Left lobe of liver (tissue), 2 donors: ENCODE measurements at places on chromosomes 12 and 14.

GRCh38 chr12:82527165-82527780, 159.4 kb upstream of the TMTC2 start:
- no peak for DNase-seq

GRCh38 chr12:100267603-100268281, 765 bp downstream of the SCYL2 start:
- DNase-seq: no peak

DNA sequence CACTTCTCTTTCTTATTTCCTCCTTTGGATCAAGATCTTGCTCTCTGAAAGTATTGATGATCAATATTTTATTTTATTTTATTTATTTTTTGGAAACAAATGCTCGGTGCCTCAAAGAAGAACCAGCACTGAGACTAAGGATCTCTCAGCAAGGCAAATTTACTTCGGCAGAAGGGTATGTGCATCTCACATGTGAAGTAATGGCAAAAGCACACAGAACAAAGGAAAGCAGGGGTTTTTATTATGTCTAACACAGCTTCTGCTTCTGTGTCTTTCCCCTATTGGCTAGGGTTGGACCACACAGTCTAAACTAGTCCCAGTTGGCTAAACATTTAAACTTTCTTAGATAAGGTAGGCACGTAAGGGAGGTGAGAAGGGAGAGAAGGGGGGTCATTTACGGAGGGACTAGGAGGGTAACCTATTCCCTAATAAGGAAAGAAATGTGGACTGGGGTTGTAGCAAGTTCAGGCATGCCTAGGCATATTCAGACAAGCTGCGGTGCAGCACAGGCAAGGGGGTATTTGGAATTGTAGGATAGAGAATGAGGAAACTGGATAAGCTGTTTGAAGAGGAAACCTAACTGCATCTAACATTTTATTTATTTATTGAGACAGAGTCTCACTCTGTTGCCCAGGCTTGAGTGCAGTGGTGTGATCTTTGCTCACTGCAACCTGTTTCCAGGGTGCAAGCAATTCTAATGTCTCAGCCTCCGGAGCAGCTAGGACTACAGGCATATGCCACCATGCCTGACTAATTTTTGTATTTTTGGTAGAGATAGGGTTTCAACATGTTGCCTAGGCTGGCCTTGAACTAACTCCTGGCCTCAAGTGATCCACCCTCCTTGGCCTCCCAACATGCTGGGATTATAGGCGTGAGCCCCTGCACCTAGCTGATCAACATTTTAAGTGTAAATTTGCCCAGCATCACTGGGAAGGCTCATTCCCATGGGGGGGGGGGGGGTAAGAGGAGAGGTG, 90.0 kb upstream of the EIF5 start:
- DNase-seq: no peak

DNA sequence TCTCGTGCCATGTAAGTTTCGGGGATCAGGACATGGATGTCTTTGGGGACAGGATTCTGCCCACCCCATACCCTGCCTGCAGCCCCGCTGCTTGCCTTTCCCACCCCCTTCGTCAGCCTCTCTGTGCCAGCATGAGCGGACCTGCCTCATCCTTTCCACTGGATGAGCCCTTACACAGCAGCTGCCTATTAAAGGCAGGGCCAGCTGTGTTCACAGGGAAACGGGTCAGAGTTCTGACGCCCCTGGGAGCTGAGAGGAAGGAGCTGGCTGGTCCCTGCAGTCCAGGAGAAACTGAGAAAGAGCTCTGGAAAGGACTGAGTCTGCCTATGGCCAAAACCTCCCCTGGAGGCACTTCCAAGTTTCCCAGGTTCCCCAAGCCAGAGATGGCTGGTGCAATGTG, 83.5 kb upstream of the NCOR2 start:
- DNase-seq: no peak

DNA sequence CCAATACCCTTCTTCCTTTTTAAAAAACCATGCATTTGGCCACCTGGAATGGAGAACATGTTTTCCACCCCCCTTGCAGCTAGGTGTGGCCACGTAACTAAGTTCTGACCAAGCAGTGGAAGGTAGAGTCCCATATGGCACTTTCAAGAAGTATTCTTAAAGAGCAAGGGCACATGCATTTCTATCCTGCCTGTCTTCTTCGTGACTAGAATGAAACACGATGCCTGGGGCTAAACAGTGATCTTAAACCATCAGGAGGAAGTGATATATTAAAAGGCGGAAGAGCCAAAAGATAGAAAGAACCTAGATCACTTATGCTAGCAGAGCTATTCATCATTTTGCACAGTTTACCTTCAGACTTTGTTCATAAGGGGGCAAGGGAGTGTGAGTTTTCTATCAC, 16.0 kb upstream of the DDX11 start:
- DNase-seq: no peak

GRCh38 chr12:3304436-3305165, 186.4 kb upstream of the PRMT8 start:
- no peak for DNase-seq

GRCh38 chr14:96309133-96309895, 53.3 kb downstream of the BDKRB1 start:
- no peak for DNase-seq

- DNase-seq: no peak
Observed at GRCh38 chr12:3533703-3534386, 42.8 kb downstream of the PRMT8 start.

DNA sequence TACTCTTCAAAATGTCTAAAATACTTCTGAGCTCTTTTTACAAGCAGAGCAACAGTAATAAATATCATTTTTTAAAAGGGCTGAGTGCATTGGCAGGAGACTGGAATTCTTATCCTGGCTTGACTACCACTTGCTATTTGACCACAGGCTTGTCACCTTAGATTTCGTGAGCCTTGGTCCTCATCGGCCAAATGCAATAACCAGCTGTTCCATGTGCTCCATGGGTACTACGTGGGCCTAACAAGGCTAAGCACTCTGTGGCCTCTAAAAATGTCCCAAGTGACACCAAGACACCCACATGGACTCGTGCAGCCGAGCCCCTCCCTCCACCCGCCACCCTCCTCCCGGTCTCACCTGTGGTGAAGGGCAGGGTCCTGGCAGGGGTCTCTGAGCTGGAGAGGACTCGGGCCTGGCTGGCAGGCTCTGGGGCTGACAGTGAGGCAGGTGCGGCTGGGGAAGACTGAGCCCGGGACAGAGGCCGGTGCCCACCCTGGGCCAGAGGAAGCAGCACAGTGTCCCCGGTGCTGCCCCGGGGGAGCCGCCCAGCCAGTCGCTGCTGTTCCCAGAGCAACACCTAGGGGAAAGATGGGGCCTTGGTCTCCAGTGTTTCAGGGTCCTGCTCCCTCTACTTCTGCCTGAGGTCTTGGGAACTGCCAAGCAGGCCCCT, 20.1 kb downstream of the SLC48A1 start:
- DNase-seq: no peak

DNA sequence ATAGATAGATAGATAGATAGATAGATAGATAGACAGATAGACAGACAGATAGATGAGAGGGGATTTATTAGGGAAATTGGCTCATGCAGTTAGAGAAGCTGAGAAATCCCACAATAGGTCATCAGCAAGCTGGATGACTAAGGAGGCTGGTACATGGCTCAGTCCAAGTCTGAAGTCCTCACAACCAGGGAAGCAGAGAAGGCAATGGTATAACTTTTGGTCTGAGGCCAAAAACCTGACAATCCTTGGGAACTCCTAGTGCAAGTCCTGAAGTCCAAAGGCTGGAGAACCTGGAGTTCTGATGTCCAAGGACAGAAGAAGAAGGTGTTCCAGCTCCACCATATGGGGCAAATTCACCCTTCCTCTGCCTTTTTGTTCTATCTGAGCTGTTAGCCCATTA, 517.6 kb upstream of the ATP2B1 start:
- DNase-seq: no peak

GRCh38 chr12:71216725-71217579, 59.2 kb upstream of the TSPAN8 start:
- no peak for DNase-seq

GRCh38 chr14:42683707-42684106, 1077.0 kb downstream of the LRFN5 start:
- DNase-seq: no peak

DNA sequence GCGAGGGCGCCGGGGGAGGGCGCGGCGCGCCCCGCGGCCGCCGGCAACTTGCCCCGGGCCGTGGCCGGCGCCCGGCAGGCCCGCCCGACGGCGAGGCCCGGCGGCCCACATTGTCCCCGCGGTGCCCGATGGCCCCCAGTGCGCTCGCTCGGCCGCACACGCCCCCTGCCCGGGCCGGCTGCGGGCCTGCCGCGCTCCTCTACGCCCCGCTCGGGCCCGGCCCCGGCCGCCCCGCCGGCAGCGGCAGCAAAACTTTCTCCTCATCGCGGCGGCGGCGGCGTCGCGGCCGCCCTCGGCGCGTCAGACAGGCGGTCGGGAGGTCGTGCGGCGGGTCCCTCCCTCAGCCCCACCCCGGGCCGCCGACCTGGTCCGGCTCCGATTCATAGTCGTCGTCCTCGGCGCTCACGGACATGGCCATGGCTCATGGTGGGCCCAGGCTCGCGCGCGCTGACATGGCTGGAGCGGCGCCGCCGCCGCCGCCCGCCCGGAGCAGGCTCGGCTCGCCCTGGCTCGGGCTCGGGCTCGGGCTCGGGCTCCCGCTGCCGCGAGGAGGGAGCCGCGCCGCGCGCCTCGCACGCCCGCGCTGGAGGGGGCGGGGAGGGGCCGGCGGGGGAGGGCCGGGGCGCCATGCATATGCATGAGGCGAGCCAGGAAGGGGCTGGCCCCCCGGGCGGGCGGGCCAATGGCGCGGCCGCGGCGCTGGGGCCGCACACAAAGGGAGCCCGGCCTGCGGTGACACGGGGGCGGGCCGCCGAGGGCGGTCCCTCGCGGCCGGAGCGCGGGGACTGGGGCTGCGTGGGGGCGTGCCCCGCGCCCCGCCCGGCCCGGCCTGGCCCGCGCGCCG, 67.1 kb downstream of the RNF34 start:
- peak; percentile 95 for DNase-seq

GRCh38 chr12:53061404-53062010, 11.6 kb downstream of the TNS2 start:
- peak; percentile 93 for DNase-seq

DNA sequence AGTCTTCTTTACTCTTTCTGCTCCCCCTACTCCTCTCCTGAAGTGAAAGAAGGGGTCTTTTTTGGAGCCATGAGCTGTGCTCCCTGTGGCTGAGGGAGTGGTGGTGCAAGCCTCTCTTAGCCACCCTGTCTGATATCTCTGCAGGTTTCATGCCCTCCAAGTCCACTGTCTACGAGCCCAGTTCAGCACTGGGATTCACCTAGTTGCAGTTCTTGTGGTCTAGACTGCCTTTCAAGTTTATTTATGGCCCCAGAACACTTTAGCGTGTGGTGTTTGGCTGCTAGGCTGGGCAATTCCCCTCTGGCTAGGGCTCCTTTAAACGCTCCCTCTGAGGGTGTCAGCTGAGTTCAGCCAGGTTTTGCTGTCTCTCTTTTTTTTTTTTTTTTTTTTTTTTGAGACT, 908.6 kb downstream of the TRHDE start:
- DNase-seq: no peak

DNA sequence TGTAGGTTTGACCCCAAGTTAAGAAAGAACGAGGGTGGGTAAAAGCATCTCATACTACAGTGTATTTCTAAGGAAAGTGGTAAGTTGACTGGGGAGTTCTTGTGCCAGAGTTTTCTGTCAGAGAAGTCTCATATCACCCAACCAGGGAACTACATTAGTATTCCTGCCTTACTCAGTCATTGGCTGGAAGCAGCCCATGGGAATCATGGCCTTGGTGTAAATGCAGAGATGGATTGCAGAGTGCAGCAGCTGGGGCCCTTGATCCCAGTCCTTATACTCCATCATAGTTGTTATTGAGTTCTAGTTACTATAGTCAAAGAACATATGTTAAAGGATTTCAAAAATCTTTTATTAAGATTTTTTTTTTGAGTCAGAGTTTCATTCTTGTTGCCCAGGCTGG, 105.8 kb downstream of the MNAT1 start:
- DNase-seq: no peak

DNA sequence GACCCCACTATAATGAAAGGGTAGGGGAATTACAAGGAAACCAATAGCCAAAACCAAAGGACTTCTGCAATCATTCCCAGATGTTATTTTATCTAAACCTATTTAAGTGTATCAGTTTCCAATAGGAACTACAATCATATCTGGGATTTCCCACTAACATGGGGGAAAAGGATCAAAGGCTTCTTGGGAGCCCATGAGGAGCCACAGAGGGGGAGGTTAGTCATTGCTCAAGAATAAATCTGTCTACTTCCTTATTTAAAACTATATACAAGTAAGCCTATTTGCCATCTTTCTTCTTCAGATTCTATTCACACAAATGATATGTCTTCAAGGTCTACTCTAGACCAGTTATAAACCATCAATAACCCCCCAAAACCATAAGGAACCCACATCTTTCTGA, 33.1 kb downstream of the FGD6 start:
- no peak for DNase-seq

DNA sequence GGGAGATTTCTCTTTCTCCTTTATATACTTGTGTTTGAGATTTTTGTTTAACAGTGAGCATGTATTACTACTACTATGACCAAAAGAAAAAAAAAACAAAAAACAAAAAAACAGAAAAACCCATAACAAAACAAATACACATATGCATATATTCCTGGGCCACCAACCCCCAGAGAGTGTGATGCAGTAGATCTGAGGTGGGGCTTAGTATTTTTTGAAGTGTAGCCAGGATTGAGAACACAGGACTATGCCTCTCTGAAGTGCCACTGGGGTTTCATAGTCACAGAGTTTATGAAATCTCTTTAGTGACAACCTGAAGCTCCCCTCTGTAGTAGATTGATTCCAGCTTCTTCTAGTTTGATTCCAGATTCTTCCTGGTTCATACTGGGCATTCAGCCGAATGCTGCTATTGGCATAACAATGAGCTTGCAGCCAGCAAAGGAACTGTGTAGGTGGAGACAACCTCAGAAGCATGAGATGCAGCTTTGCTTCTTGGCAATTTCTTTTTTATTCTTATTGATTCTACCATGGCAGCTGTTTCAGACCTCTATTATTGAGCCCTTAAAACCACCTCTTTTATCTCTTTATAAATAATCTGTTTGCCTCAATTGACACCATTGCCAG, 15.5 kb upstream of the ANO4 start:
- DNase-seq: no peak

- no peak for DNase-seq
Observed at GRCh38 chr14:33642691-33643244, 308.1 kb downstream of the EGLN3 start.
